A549 treated with Mapracorat at 1 μM for 4 hours (cell line): ENCODE measurements at places on chromosomes 7 and 10. TPM values are rescaled to one million over a fixed set of nuclear protein-coding genes. Genes with fewer than 3 reads are reported as not detected.

The EPHB6 gene
- total RNA-seq, result 0.28 to 0.60 TPM (median 0.50 TPM) in 5 replicates

The SHTN1 gene
- total RNA-seq, result 20.5 to 28.8 TPM (median 25.6 TPM) in 5 replicates

The C7orf57 gene
- 0.24 to 0.45 TPM (median 0.31 TPM) in 5 replicates for total RNA-seq

The PRLHR gene
- total RNA-seq, result not detected in 5 replicates

The CLRN3 gene
- total RNA-seq, result not detected in 5 replicates

The PSPH gene
- 21.3 to 25.7 TPM (median 21.9 TPM) in 5 replicates for total RNA-seq

The TRIM74 gene
- total RNA-seq, result 0.21 to 0.90 TPM (median 0.65 TPM) in 5 replicates

The ITIH5 gene
- 0.03 to 0.12 TPM (median 0.10 TPM) in 5 replicates for total RNA-seq

The GPR26 gene
- not detected in 5 replicates for total RNA-seq

The COPS6 gene
- 157 to 189 TPM (median 174 TPM) in 5 replicates for total RNA-seq

The PLAC9 gene
- 0.24 TPM in 1 of 5 replicates, not detected in the others for total RNA-seq

The MOGAT3 gene
- total RNA-seq, result not detected in 5 replicates

The TRDMT1 gene
- 2.2 to 3.7 TPM (median 3.0 TPM) in 5 replicates for total RNA-seq

The IL6 gene
- 1.1 to 3.5 TPM (median 1.6 TPM) in 5 replicates for total RNA-seq

The HSPA12A gene
- total RNA-seq, result 8.8 to 10.5 TPM (median 9.7 TPM) in 5 replicates

The MMP21 gene
- total RNA-seq, result 0.08 to 0.11 TPM in 2 of 5 replicates, not detected in the others

The MSS51 gene
- 0.36 to 0.80 TPM (median 0.38 TPM) in 5 replicates for total RNA-seq

The CHST12 gene
- 7.9 to 14.0 TPM (median 11.7 TPM) in 5 replicates for total RNA-seq

The LIPJ gene
- total RNA-seq, result not detected in 5 replicates

The CAMK1D gene
- 6.7 to 9.4 TPM (median 8.8 TPM) in 5 replicates for total RNA-seq

The KIAA1217 gene
- total RNA-seq, result 1.6 to 2.5 TPM (median 1.7 TPM) in 5 replicates

The TMEM184A gene
- total RNA-seq, result 6.0 to 11.2 TPM (median 10.3 TPM) in 5 replicates

The TRPV6 gene
- not detected in 5 replicates for total RNA-seq

The STEAP1B gene
- total RNA-seq, result 0.13 to 0.30 TPM (median 0.22 TPM) in 4 of 5 replicates, not detected in the other

The GPER1 gene
- total RNA-seq, result 0.98 to 1.5 TPM (median 1.2 TPM) in 5 replicates

The PTPRN2 gene
- total RNA-seq, result 0.72 to 1.5 TPM (median 1.0 TPM) in 5 replicates

The COL13A1 gene
- 0.11 to 0.26 TPM (median 0.24 TPM) in 4 of 5 replicates, not detected in the other for total RNA-seq

The ZWINT gene
- total RNA-seq, result 79.4 to 92.9 TPM (median 84.9 TPM) in 5 replicates

The MAGI2 gene
- 0.32 to 0.65 TPM (median 0.48 TPM) in 5 replicates for total RNA-seq

The OGDHL gene
- 0.16 to 0.46 TPM (median 0.25 TPM) in 5 replicates for total RNA-seq

The SPDYE1 gene
- not detected in 5 replicates for total RNA-seq
